ENCODE measurements at places on chromosomes 11 and 22.

- DNase-seq = no peak
Observed at GRCh38 chr22:35886309-35886708, 142.3 kb downstream of the RBFOX2 start.

DNA sequence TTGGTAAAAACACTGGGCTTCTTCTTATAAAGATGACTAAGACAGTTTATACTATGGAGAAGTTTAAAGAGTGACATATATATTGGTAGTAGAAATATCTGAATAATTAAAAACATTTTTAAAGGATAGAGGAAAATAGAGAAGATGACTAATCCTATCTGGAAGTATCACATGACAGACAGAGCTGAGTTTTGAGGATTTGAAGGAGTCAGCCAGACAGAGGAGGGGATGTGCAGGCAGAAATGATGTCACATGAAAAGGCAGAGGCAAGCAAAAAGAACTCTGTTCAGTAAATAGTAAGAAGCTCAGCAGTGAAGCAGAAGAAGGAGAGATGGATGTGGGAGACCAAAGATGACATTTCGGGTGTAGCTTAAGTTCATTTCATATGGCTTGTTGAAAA, 1.6 kb downstream of the OR10A2 start:
- DNase-seq = no peak

DNA sequence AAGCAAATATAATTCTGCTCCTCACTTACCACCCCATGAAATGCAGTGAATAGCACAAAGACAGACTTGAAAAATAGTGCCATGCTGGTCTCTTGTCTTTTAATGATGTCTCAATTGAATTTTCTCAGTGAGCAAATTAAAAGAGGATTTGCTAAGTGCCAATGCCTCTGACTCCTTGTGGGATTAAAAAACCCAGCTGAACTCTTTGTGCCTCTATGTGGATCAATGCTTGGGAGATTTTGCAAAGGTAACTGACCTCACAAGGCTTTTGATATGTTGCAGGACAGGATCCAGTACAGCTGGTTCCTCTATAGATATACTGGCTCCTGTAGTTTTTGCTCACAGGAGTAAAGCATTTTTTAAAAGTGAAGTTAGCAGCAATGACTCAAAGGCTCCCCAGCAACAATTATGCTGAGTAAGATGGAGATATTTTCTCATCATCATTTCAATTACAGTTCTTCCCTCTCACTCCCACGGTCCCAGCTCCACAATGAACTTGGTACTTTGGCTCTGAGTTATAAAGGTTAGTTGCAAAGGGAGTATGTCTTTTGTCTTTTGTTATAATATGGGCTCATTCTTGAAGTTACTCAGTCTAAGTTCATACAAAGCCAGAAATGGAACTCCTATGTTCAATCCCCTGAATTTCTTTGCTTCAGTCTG, 471.5 kb downstream of the LRRC4C start:
- no peak for DNase-seq

GRCh38 chr11:20089367-20089766, 70.9 kb downstream of the DBX1 start:
- DNase-seq = no peak

GRCh38 chr22:35649026-35649553, 844 bp downstream of the APOL6 start:
- DNase-seq = no peak

DNA sequence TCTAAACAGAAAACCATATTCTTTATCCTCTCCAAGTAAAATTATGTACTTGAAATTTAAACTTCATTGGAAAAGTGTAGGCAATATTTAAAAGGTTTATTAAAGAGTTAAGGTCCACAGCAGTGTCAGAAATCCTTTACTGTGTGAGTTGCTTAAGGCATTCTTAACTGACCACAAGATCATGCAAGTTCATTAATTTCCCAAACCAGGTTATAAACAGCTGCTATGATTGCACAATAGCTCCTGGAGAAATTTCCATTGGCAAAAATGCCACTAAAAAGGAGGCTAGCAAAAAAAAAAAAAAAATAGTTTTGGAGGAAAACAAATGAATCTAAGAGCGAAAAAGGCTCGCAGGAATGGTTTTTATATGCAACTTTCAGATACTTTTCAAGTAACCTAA, 106.2 kb downstream of the ETS1 start:
- DNase-seq = no peak

GRCh38 chr11:15361316-15361715, 246.6 kb downstream of the INSC start:
- no peak for DNase-seq

GRCh38 chr22:26535603-26535908, 23.3 kb upstream of the TFIP11 start:
- no peak for DNase-seq

- DNase-seq = no peak
Observed at GRCh38 chr11:34653031-34653430, 32.1 kb downstream of the EHF start.

GRCh38 chr11:71140206-71140919, 112.0 kb downstream of the SHANK2 start:
- no peak for DNase-seq

GRCh38 chr11:78532991-78533390, 41.7 kb downstream of the NARS2 start:
- DNase-seq = no peak

GRCh38 chr22:35873426-35873825, 155.2 kb downstream of the RBFOX2 start:
- DNase-seq = no peak

- no peak for DNase-seq
Observed at GRCh38 chr22:28883917-28884746, 760 bp downstream of the ZNRF3 start.

- no peak for DNase-seq
Observed at GRCh38 chr11:93741882-93742226, 382 bp downstream of the C11orf54 start.

- no peak for DNase-seq
Observed at GRCh38 chr11:2750682-2751522, 51.1 kb upstream of the KCNQ1OT1 start.

DNA sequence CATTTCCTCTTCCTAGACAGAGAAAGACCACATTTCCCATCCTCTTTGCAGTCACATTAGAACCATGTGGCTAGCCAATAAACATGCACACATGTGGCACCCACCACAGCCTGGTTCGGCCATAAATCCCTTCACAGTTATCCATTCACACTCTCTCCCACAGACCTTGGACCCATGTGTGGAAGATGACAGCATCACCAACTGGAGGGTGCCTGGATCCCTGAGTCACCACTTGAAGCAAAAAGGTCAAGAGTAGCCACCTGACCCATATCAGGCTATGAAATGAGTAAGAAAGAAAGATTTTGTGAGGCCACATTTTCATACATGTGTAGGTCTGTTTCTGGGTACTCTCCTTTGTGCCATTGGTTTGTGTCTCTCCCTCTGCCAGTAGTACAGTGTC, 9.0 kb upstream of the TMEM121B start:
- DNase-seq = no peak

DNA sequence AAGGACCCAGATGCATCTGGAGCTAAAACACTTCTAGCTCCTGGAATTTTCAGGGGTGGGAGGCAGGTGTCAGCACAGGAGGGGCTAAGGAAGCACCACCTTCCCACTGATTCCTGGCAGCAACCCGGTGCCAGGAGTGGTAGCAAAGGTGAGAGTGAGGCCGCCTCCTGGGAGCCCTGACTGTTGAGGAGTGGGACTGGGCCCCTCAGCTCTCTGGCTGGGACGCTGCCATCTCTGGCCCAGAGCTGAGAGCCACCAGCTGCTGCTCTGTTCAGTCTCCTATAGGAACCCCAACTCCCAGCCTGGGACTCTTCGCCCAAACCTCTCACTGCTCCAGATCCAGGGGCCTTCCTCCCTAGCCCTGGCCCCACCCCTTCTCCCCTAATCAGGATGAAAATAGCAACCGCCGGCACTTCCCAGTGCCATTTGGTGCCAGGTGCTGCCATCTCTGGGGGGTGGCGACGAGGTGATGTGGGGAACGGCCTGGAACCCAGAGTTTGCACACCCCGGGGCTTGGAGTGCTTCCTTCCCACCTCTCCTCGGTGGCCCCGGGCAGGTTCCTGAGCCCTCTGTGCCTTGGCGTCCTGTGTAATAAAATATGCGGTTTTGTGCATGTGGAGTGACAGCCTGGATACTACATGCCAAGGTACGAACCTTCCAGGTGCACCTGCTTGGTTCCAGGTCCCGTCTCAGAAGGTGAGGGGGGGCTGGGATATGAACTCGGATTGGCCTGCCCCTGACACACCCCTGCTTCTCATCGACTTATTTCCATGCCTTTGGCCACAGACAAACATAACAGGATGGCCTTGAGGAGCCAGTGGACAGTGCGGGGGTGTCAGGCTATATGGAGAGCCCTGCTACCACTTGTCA, 35.7 kb upstream of the CELSR1 start:
- no peak for DNase-seq

- DNase-seq = no peak
Observed at GRCh38 chr11:89321401-89321800, 143.7 kb downstream of the TYR start.

- DNase-seq = no peak
Observed at GRCh38 chr11:108698844-108699642, 34.2 kb downstream of the DDX10 start.

DNA sequence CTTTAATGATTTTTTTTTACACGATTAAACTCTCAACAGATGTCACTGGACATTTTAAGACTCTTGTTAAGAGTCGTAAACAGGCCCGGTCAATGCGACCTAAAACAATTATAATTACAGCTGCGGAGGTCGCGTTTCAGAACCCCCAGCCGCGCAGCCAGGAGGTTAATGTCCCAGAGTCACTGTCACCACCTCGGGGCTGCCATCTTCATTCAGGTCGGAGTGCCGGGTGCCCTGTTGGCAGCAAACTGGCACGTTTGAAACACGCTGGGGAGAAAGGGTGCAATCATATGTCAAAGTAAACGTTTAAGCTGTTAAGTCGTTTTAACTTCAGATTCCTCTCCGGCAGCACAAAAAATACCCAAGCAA, 711 bp upstream of the PHF21B start:
- DNase-seq = no peak

DNA sequence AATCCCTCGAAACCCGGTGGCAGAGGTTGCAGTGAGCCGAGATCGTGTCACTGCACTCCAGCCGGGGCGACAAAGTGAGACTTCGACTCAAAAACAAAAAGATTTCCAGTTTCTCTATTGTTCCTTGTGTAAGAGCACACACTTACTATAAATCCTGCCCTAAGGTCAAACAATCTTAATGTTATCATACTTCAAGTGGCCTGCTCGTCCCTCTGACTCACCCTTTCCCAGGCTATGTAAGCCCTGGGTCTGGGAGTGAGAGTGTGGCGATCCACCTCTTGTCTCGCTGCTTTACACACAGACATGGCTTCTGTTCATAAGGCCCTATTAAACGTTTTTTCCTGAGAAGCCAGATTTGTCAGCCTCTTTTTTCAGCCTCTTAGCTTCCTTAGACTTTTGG, 24.4 kb upstream of the A4GALT start:
- no peak for DNase-seq

DNA sequence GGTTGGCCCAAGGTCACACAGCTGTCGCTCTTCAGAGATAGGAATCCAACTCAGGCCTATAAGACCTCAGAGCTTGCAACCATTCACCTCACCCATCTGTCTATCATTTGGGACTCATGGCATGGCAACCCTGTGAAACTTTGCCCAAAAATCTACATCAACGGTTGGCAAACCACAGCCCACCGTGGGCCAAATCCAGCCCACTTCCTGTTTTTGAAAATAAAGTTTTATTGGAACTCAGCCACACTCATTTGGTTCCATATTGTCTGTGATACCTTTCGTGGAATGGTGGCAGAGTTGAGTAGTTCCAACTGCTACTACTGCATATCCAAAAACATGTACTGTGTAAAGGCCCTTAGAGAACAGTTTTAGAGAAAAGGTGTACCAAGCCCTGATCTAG, 307.8 kb downstream of the MN1 start:
- DNase-seq = no peak

- DNase-seq = no peak
Observed at GRCh38 chr22:35175392-35175791, 81.9 kb upstream of the HMGXB4 start.

DNA sequence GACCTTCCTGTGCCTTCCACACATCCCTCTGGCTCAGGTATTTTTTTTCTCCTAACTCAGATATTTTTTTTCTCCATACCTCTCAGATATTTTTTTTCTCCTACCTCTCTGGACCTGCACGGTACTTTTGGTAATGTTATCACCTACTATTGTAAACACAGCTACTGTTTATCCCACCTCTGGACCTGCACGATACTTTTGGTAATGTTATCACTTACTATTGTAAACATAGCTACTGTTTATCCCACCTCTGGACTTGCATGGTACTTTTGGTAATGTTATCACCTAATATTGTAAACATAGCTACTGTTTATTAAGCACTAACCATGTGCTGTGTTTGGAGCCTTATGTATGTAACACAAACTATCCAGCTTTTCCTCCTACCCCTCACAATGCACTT, 12.1 kb upstream of the UPB1 start:
- DNase-seq = no peak

- no peak for DNase-seq
Observed at GRCh38 chr11:107696140-107696539, 15.7 kb downstream of the SLN start.

DNA sequence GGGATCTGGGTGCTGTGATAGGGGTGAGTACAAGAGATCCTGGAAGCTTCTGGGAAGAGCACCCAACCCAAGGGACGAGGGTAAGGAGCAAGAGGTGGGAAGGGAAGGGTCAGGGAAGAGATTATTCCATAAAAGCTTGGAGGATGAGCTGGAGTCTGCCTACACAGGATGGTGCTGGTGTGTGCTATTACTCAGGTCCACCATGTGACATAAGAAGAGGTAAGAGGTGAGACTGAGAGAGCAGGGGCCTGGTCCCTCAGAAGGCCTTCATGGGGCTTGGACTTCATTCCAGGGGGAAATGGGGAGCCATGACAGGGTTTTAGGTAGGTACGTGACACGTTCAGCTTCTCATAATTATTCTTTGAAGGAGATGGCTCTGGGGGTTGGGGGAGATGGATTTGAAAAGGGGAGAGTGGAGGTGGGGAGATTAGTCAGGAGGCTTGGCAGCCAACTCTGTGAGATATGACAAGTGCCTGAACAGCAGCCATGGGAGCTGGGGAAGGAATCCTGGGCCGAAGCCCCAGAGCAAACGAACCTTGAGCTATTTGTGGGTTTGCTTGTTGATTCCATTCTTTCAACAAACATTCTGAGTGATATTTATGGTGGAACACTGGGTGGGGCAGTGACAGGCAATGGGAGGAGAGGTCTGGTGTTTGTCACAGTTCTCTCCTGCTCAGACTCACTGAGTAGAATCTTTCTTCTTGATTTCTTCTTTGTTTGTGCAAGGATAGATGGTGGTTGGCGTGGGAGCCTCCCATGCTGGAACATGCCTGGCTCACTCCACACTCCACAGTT, 11.2 kb upstream of the NCAM1 start:
- no peak for DNase-seq

GRCh38 chr11:42013656-42014201, 554.3 kb upstream of the LRRC4C start:
- DNase-seq = no peak

GRCh38 chr11:62593434-62594044, 2.2 kb upstream of the TUT1 start:
- DNase-seq = no peak

GRCh38 chr22:49152939-49153770, 674.5 kb downstream of the BRD1 start:
- DNase-seq = no peak
